Neural crest cell (in vitro differentiated cells): ENCODE measurements at places on chromosomes 11 and 22.

DNA sequence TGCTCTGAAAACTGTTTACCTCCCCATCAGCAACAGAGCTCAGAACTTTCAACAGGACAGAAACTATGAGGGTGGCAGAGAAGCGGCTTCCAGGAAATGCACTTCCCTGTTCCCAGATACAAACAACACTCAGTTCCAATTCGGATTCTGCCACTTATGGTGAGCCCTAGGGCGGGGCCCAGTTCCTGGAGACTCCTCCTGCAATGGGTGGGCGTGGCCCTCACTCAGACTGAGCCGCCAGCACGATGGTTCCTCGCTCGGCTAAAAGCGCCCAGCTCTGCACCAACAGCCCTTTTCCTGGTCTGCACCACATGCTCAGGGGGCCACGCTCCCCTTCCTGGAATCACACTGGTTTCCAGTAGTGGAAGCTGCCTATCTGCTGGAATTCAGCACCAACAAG is 314.1 kb downstream of the CTTN start:
- DNase-seq: no peak

DNA sequence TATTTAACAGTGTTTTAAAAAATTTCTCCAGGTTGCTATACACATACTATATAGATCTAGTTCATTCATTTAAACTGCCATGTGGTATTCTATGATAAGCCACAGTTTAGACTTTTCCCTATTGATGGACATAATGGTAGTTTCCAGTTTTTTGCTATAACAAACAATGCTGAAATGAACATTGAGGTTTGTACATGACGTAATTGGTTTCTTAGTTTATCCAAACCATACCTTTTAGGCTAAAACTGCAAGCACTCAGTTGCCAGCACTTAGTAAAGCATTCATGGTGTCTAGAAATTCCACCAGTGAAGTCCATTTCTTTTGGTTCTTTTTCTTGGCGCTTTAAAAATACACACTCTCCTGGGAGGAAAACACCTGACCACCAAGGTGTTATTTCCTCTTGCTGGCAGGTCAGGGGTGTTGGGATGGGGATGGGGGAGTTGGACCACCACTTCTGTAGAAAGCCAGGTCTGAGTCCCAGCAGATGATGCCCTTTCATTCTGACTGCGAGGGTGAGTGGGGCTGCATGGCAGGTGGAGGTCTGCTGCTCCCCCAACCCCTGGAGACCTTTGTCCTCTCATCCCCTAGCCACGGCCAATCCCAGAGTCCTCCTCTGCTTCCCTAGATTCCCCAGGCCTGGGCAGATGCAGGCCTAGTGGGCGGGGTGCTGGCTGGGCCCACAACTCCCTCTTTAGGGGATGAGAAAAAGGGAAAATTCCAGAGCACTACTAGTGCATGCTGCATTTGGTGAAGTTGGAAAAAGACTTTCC is 41.1 kb downstream of the C11orf91 start:
- no peak for DNase-seq

DNA sequence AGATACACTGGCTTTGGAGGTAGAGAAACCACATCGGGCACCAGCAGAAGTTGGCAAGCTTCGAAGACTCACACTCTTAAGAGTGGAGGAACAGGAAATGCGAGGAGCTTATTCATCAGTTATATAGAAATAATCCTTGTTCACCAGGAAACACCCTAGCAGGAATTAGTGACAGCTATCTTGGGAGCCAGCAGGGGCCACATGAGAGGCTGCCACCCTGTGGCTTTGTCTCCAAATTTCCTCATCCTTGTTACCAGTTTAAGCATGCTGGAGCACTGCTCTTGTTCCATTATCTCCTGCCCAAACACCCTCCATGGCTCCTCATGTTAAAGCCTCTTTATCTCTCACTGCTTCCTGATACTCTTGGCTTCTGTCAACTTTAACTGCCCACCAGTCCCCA is 131.0 kb downstream of the PLEKHA7 start:
- DNase-seq: no peak

DNA sequence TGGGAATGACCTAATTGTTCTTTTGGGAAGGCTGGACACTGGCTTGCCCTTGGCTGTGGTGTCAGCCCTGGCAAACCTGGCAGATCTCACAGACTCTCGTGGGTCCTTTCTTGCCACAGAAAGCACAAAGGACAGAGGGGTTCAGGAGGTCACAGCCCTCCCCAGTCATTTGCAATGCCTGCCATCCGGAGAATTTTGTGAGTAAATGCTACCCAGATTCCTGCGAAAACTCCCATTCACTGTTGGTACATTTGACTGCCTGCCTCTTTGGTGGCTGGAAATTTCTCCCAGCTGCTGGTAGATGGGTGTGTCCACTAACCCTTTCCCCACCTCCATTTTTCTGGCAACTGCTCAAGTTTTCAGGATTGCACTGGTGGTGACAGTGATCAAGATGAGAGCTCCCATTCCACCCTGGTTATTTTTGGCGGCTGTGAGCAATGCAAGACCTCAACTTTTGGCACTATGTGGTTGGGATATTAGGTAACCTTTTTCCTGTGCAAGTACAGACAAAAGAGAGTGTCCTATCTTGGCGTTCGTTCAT is 155.7 kb downstream of the NAV2 start:
- no peak for DNase-seq

DNA sequence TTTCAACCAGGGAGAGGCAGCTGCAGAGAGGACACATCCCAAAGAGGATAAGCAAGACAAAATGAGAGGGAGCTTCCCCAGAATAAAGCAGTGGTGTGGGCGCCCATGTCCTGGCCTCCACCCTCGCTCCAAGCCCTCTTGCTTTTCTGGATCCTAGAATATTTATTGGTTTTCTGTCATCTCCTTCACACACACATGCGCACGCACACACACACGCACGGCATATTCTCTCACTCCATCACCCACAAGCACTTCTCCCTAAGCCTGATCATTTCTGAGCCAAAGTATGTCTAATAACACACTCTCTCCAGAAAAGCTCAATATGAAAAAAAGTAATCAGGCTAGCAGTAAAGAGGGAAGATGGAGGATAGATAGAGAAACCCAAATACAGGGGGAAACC is 7.6 kb downstream of the IGSF9B start:
- DNase-seq: no peak

DNA sequence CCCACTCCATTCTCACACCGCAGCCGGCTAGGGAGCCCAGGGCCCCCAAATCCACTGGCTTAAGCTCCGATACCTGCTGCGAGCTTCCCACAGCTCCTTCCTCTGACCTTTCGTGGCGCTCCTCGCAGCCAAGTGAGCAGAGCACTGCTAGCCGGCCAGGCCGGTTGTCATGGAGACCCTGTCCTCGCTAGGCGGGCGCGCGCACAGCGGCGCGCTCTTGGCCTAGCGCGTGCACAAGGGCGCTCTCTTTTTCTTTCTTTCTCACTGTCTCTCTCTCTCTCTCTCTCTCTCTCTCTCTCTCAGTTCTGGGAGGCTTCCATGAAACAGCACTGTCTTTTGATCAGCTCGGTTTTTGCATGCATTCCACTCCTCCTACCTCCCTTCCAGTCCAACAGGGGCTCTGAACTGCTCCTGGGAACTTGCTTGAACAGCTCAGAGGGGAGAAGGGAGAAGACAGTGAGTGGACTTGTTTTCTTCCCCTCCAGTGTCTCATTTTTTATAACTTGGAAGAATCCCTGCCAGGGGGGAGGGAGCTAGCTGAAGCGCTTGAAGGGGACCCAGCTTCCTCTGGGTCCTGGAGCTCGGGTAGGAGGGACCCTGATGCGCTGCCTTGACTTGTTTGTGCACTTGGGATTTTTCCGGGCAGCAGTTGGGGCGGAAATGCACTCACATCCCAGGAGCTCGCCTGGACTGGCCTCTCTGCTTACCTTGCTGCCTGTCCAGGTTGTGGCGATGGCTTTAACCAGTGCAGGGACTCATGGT is 100.3 kb upstream of the AKIP1 start:
- DNase-seq: peak; percentile 65

DNA sequence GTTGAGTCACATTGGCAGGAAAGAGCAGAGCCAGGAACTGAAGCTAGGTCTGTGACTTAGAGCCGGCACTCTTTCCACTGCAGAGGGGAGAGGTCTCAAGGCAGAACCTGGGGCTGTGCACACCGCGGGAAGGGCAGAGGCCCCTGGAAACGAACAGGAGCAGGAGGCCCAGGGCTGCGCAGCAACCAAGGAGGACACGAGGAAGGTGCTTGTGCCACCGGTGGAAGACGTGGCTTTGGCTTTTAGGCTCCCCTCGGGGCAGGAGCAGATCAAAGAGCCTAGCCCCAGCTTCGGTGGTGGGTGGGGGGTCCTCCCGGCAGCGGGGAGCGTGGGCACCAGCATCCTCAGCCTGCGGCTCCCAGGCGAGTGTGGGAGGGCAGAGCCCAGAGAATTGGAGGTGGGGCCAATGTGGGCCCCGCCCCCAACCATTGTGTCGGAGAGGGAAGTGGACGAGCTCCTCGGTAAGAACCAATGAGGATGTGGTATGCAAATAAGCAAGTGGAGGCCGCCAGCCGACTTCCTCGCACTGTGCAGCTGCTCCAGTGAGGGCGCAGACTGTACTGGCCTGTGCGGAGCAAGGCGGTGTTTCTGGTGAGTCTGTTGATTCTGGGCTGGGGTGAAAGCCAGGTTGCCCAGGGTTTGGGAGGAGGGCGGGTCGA is at the start of gene CCDC116:
Gene CCDC116, plus strand, starts transcription at position 524 of the 659 bp plus-strand sequence. CDS start 422 bp downstream, outside the sequence.
- no peak for DNase-seq

- DNase-seq: no peak
Measured at GRCh38 chr11:124919898-124920297, 848 bp downstream of the HEPN1 start.

- DNase-seq: peak; percentile 63
Measured at GRCh38 chr11:89490981-89491690, at the start of gene NOX4. TSS of gene NOX4 (minus strand) at chr11:89491375. CDS start at chr11:89491246, 129 bp downstream.

GRCh38 chr22:20392983-20393704 is 807 bp upstream of the ZNF74 start:
- no peak for DNase-seq

GRCh38 chr22:45726081-45726480 is 54.4 kb downstream of the ATXN10 start:
- DNase-seq: no peak

DNA sequence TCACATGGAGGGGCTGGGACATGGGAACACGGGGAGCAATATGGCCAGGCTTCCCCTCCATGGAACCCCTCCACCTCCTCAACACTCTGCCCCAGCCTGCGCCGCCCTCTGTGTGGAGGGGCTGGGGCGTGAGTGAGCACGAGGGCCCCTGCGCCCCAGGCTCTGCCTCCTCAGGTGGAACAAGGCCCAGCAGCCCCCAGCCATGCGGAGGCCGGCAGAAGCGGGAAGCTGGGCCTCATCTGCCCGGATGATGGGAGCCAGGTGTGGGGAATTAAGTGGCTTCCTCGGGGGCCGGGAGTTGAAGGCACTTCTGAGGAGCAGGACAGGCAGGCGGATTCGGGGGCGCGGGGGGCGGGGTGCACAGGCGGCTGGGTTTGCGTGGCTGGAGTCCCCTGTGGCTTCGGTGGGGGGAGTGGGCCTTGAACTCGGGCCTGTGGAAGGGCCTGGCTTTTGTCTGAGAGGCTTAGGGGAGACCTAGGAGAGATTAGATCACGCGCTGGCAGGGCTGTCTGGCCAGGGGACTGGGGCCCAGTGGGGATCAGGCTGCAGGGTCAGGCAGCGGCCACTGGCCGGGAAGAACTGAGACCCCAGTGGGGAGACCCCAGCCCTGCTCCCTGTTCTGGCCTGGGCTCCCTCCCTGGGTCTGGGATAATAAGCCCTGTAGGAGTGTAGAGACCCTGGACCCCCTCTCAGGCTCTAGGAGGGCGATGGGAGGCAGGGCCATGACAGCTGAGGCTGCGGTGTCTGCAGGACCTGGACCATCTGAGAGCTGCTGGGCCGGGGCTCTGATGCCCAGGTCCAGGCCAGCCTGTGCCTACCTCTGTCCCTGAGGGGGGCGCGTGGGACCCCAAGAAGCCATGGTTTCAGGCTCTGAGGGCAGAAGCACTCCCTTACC is 13.3 kb downstream of the PRR33 start:
- DNase-seq: no peak

GRCh38 chr11:20421946-20422345 is 34.4 kb downstream of the PRMT3 start:
- no peak for DNase-seq

- DNase-seq: no peak
Measured at GRCh38 chr11:12232160-12232559, 121.8 kb downstream of the MICAL2 start.

GRCh38 chr11:134613646-134614045 is 201.6 kb upstream of the B3GAT1 start:
- DNase-seq: no peak

DNA sequence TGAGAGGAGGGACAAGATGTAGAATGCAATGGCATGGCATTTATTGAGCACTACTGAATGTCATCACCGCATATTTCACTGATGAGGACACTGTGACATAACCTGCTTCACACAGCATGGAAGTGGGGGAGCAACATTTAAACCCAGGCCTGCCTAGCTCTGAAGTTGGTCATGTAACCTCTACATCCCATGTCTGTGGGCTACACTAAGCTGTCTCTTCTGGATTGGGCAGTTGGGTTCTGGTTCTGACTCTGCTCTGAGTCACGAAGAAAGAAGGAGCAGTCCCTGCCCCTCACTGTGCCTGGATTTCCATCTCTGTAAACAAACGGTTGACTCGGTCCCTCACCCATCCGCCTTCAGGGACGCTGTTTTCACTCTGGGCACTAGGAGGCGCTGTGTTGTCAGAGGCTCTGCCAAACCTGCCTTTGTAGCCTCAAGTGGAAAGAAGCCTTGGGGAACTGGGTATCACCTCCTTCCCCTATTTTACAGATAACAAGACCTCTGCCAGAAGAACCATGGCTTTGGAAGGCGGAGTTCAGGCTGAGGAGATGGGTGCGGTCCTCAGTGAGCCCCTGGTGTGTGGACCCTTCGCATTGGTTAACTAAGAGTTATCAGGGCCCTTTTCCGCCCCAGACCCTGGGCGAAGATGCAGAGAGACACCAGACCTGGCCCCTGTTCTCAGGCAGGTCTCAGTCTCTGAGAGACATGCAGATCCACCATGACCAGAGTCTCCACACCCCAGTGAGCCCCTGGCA is 12.7 kb upstream of the ARHGEF17 start:
- DNase-seq: peak; percentile 91

DNA sequence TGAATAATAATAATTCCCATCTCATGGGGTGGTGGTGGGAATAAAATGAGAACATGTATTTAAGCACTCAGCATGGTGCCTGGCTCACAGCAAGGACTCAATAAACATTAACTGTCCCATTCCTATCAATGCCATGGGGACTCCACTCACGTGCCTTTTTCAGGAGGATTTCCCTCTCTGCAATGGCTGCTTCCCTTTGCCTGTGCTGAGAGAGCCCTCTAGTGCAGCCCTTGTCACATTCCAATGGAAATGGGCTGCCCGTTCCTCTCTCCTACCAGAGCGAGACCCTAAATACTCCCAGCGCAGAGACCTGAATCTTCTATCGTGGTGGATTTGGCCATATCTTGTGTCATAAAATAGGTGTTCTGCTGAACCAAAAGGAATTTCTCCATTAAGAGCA is 621.5 kb upstream of the B3GAT1 start:
- DNase-seq: peak; percentile 29
